Lower lobe of right lung (tissue), 2 donors: ENCODE measurements at places on chromosomes 7 and 10.

DNA sequence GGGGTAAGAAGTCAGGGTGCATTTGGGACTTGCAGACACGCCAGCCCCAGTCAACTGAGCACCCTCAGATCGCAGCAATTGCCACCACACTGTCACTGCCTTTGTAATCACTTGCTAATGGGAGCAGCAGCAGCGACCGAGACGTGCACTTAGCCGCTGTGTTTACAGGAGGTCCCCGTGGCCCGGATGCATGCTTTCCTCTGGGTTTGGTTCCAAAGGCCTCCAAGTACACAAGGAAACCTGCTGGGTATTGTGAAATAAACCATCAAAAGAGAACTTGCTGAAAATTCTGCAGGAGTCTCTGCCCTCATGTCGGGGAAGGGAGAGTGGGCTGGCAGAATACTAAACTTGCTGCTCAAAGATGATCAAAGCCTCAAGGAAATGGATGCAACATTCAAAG lies 341.7 kb downstream of the DNAJB6 start:
- DNase-seq: no peak

DNA sequence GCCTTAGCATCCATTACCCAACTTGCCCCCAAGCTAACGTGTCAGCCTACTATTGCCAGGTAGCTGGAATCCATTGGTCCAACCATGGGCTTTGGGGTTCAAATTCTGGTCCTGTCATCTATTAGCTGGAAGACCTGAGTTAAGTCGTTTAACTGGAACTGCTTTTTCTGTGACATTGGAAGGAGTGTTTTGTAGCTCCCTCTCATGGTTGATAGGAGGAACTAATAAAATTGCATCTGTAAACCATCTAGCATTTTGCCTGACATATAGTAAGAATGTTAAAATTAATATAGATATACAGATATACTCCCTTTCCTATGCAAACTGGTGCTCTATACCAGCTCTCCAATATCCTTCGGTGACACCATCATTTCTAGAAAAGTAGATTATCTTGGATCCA lies 23.8 kb upstream of the SLF2 start:
- DNase-seq: no peak

DNA sequence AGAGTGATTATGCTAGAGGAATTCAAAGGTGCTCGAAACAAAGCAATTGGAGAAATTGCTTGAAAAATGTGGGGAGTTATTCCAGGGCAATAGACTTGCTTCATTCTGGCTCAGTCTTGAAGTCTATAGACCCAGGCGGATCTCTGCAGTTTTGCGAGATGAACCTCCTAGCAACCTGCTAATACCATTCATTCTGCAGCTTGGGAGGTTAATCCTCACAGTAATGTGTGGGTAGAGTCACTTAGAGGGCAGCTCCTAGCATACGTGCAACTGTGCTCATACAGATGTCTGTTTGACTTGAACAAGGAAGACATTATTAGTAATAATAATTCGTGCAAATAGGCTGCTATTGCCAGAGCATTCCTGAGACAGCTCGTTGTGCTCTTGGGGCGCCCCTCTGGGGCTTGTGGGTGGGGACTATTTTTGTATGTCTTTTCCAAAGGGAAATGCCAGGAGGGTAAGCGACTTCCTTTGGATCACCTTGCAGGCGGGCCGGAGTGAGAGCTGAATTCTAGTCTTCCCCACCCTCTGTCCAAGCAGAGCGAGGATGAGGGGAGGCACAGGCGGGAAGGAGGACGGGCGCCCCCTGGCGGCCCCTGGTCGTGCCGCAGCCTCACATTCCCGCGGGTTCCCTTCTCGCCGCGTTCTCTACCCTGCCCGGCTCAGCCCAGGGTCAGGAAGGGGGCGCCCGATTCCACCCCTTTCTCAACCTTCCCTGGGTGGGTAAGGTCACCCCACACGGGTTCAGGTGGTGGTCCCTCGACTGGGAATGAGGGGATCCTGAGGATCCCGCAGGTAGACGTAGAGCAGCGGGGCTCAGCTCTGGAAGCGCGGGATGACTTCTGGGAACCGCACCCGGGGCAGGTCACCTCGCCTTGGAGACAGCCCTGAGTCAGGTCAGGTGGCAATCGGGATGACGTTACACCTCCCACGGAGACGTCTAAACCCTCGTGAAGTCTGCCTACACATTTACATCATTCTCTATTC lies 241.5 kb downstream of the PHTF2 start:
- DNase-seq: peak; percentile 55

GRCh38 chr10:6395606-6396005 lies 184.5 kb downstream of the PRKCQ start:
- no peak for DNase-seq

- DNase-seq: peak; percentile 12
Observed at GRCh38 chr7:128102490-128103291, 71.5 kb upstream of the LRRC4 start.

DNA sequence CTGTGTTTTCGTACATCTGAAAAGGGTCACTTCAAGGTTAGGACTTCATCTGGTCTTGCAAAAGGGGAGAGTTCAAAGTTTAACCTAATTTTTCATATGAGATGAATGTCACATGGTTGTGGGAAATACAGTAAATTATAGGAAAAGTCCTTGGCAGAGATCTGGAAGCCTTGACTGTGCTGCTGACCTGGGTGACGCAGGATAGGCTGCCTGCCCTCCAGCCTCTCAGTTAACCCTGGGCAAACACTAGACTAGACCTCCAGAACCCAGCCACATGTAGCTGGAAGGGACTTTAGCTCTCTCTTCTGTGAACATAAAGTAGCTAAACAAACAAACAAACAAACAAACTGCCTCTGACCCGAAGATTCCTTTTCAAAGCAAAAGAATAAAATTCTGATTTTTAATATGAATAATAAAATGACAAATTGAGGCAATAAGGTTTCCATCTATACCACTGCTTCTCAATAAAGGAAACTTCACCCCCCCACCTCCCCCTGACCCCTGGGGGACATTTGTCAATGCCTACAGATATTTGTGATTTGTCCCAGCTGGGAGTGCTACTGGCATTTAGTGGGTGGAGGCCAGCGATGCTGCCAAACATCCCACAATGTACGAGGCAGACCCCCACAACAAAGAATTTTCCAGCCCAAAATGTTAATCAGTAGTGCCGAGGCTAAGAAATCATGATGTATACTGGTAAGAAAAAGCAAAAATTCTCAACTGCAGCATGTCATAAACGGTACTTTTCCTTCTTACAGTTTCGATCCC lies 75.2 kb upstream of the PRR15 start:
- DNase-seq: no peak

GRCh38 chr10:1411956-1412355 lies 325.4 kb downstream of the ADARB2 start:
- DNase-seq: no peak

GRCh38 chr7:150728011-150728410 lies 9.2 kb upstream of the GIMAP5 start:
- DNase-seq: no peak

GRCh38 chr10:130495891-130496636 lies 359.9 kb downstream of the GLRX3 start:
- no peak for DNase-seq

DNA sequence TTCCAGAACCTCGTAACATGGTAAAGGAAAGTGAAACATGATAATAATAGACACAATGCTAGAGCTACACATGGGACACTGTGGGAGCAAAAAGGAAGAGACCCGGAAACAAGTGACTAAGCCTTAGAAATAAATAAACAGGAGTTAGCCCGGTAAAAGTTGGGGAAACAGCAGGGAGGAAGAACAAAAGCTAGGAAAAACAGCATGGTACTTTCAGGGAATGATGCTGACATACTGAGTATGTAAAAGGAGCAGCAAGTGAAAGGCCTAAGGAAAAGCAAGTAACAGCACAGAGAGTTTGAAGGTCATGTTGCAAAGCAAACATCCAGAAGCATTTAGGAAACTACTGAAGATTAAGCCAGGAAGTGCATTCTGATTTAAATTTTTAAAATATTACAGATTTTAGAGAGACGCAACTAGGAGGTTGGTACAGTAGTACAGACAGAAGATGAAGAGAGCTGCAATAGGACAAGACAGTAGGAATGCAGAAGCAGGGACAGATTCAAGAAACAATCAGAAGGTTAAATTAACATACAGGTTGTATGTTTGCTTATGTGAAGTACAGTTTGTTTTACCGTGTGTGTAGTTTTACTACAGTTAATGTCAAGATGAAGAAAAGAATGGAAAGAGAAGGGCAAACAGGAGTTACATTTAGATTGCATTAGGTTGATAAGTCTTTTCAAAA lies 63.7 kb downstream of the ARHGAP12 start:
- no peak for DNase-seq

- no peak for DNase-seq
Observed at GRCh38 chr10:95500097-95500496, 61.1 kb downstream of the SORBS1 start.

DNA sequence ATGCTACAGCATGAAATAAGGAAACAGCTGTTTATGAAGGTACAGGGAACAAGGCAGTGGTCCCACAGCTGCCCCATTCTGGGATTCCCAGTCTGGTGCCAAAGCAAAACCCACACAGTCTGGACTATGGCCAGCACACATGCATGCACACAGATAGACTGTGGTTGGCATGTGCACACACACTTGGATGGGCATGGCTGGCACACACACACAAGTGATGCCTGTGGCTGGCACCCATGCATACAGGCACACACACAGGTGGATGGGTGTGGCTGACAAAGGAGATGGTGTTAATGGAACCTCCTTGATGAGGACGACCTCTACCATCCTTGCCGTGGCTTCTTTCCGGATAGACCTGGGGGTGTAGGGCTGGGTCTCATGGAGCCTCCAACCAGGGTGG lies 114.0 kb upstream of the LYZL2 start:
- DNase-seq: no peak

DNA sequence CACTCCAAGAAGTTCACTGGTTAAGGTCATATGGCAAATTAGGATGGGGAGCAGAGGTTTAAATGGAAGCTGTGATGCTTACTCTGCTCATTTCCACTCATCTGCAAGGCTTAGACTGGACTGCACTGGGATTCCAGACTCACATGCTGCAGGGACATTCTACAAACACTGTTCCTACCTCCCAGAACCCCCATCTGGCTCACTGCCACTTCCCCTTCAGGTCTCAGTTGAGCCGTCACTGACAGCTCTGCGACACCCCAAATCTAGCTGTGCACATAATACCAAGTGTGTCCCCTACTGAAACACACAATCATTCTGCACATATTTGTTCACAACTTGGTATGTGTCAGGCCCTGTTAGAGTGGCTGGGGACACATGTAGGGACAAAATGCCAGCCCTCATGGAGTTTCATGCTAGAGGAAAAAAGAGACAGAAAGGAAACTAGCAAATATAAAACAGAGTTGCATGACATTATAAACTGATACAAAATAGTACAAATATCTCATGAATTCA lies 5.4 kb downstream of the PRKCQ start:
- no peak for DNase-seq

DNA sequence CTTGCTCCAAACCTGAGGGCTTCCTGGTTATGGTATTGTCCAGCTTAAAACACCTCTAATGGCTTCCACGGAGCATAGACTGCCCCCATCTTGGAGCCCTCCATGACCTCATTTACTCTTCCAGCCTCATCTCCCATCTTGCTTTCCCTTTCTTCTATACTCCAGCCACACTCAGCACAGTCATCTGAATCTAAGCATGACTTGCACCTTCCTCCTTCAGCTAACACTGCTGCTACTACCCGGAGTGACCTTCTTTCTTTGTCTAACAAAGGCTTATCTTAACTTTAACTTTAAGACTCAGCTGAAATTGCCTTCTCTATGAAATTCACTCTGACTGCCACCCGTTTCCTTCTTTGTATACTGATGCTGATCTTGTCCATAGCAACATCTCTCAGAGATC lies 135.1 kb downstream of the FAM107B start:
- no peak for DNase-seq

GRCh38 chr7:102103027-102103372 lies 183.7 kb upstream of the SH2B2 start:
- DNase-seq: no peak

- no peak for DNase-seq
Observed at GRCh38 chr10:114046087-114046458, 2.4 kb downstream of the ADRB1 start.

DNA sequence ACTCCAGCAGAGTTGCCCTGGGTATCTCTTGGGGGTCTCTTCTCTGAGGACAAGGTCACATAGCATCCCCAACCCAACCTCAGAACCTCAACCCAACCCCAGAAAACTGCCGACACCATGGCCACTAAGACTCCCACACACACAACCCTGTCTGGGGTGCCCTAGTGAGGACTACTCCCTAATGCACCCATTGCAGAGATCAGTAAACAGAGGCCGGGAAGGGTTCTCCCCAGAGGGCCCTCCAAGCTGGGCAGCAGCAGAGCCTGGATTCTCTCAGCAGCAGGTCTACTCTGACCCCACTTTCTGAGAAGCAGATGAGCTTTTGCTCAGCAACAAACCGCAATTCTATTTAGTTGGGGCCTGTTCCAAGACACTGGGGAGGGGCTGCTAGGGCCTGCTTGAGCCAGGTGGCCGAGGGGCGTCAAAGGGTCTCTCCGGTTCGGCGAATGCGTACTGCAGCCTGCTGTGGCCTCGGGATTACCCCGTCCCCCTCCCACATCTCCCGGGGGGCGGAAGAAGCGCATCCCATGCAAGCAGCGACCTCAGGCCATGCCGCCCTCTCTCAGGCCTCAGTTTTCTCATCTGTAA lies 828 bp downstream of the OGDHL start:
- no peak for DNase-seq

- DNase-seq: no peak
Observed at GRCh38 chr7:50282813-50283605, 21.5 kb upstream of the IKZF1 start.

DNA sequence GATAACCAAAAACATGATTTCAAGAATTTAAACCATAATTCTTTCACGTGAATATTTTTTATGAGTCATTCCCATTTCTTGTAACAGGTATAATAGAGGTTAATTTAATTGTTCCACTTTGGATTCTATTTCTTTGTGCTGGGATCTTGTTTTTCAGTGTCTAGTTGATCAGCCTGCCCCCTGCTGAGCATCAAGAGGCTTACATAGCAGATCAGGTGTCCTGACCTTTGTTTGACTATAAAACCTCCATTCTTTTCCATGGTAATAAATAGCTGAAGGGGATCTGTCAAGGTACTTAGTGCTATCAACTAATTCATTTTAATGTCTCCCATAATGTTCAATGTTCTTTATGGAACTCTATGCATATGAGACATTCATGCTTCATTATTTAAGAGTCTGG lies 4.9 kb downstream of the COL17A1 start:
- DNase-seq: no peak

GRCh38 chr7:105218939-105219770 lies 169.6 kb downstream of the SRPK2 start:
- no peak for DNase-seq

- DNase-seq: no peak
Observed at GRCh38 chr7:81297317-81297716, 378.5 kb upstream of the SEMA3C start.

GRCh38 chr10:116829711-116830110 lies 19.6 kb upstream of the ENO4 start:
- DNase-seq: no peak

GRCh38 chr10:27742195-27743011 lies 3.2 kb downstream of the MKX start:
- peak; percentile 87 for DNase-seq

DNA sequence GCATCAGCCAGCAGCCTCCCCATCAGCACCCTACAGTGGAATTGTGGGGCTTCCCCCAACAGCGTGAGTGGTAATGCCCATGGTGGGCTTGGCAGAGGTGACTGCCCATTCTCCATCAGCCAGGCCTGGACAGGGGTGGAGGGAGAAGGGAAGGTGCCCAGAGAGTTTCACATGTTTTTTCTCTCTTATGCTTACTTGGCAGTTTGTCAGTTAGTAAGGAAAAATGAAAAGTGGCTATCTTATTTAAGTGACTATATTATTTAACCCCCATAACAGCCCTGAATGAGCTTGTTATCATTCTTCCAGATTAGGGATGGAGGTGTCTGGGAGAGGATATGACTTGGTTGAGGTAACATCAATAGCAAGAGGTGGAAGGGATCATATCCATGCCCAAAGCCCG lies 921.7 kb downstream of the GRID1 start:
- no peak for DNase-seq
